ENCODE measurements at places on chromosomes 5 and 9. TPM values are rescaled to one million over a fixed set of nuclear protein-coding genes. Genes with fewer than 3 reads are reported as not detected.

CTXN3 gene
- not detected for total RNA-seq

LRSAM1 gene
- 9.8 TPM for total RNA-seq

FGF18 gene
- total RNA-seq = not detected

SLC23A1 gene
- not detected for total RNA-seq

LHX6 gene
- 0.44 TPM for total RNA-seq

SPATA31A3 gene
- total RNA-seq = not detected

ARL10 gene
- 5.2 TPM for total RNA-seq

OGN gene
- not detected for total RNA-seq

C7 gene
- not detected for total RNA-seq

FCN1 gene
- not detected for total RNA-seq

KLHL3 gene
- total RNA-seq = 2.0 TPM

HSPB3 gene
- total RNA-seq = not detected

OR1Q1 gene
- total RNA-seq = not detected

AGXT2 gene
- total RNA-seq = not detected

MED7 gene
- total RNA-seq = 10.9 TPM

CD14 gene
- not detected for total RNA-seq

CAMK4 gene
- total RNA-seq = 3.8 TPM

SH3GL2 gene
- total RNA-seq = not detected

PCDHA12 gene
- total RNA-seq = 0.03 TPM

PCDHGA3 gene
- total RNA-seq = not detected

PCDHGB5 gene
- total RNA-seq = 3.1 TPM

BRINP1 gene
- 0.04 TPM for total RNA-seq

IL31RA gene
- total RNA-seq = 3.4 TPM

Measured in foreskin keratinocyte (primary cell).